ENCODE measurements at places on chromosomes 5 and 9. TPM values are rescaled to one million over a fixed set of nuclear protein-coding genes. Genes with fewer than 3 reads are reported as not detected.

OGN gene
- total RNA-seq, result 115 TPM

SLC6A7 gene
- not detected for total RNA-seq

TLR4 gene
- 108 TPM for total RNA-seq

DNA sequence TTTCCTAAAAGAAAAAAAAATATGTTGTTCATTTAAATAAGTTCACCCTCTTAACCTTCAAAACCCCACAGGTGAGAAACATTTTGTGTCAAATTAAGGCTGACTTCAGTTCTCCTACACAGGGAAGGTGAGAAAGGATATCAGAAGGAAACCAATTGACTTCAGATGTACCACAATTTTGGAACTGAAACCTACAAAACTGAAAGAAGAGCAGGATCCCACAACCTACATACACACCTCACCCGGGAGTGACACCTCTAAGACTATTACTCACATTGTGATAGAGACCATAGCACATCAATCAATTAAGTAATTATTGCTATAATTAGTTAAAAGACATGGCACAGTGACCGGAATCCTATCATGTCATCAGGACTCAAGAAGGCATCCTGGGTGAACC is 47.0 kb downstream of the RASEF start:
- no peak for DNase-seq

DNA sequence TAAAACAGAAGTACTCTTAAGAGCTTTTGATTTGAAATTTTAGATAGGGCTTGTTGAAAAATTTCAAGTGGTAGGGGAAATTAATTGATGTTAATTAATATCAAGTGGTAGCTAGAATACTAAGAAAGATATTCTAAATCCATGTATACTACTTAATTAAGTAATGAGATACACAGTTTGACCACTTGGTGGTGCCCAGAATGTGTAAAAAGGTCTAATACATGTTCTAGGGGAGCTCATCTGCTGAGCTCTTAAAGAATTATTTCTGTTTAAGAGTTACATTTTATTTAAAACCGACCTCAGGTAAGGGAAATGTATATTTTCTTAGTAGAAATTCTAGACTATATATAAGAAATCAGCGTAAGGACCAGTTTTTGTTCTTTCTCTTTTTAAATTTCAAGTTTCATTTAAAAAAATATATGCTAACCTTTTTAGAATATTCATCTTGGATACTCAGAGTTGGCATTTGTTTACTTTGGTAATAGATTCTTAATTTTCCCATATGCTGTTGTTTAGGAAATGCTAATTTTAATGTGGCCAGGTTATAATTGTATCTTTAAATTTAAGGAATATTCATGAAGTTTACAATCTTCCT is 61.5 kb downstream of the LNPEP start:
- DNase-seq, result no peak

Measured in omental fat pad (tissue), 4 donors.